Brain microvascular endothelial cell (primary cell): ENCODE measurements at places on chromosomes 1 and 21.

DNA sequence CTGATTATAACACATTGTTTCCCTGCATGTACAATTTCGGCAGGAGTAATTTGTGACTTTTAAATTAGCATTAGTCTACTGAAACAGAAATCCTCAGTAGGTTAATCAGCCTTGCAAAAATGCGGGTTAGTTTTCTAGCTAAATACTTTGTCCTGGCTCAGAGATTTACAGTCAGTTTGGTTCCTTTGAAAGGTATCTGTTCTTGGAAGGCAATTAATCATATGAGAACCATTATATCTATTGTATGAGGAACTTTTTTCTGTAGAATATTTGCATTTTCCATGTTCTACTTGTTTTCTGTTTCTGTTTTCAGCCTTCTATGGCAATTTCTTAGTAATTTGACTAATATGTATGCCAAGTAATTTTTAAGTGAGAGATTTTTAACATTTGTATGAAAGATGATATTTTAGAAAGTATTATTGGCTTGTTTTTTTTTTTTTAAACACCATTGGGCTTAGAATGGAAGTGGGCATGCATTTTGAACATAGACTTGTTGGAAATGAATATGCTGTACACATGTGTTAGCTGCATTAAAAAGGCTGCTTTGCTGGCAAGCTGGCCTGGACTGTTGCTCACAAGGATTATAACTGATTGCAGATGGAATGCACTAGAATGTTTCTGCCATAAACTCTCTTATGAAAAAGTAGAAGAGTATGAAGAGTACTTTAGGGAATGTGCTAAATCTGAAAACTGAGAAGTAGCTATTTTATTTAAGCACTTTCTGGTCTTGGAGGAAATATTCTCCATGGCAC lies 26.2 kb downstream of the KIF1B start:
- DNase-seq: no peak

GRCh38 chr1:206816390-206817287 lies 44.3 kb upstream of the IL10 start:
- DNase-seq: no peak

DNA sequence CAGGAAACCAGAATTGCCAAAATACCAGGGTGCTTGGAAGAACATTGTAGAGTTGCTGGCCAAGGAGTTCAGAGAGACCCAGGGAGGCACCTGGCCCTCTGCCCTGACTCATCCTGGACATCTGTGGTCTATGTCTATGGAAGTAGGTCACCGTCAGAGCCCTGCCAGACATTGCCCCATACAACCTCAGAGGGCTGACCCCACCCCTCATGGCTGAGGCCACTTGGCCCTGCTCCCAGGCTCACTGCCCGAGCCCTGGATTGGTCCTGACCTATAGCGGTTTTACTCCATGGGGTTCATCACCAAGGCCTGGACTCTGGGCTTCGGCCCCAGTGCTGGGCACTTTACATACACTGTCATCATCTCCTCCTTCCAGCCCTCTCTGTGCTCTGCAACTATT lies 233.1 kb downstream of the PTPRU start:
- no peak for DNase-seq

GRCh38 chr1:215567491-215568298 lies 591 bp downstream of the KCTD3 start:
- peak; percentile 31 for DNase-seq

- no peak for DNase-seq
These were observed 99.9 kb downstream of the XCL2 start for GRCh38 chr1:168443899-168444298.

GRCh38 chr1:197763769-197764168 lies 11.5 kb downstream of the DENND1B start:
- no peak for DNase-seq

DNA sequence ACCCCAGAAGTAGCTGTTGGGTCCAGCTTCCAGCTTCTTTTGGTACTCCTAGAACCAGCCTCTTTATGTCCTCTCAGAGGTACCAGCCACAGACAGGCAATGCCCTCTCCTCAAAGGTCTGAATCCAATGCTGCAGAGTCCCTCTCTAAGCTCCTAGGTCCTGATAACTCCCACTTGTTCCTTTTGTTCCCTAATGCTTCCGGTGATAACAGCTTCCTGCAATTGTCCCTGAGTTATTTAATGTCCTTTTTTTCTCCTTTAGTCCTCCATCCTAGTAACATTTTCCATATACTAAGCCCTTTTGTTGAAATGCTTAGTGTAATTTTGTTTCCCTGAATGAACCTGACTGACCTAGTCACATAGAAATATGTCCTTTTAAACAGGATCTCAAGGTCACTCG lies 201.7 kb upstream of the BEND5 start:
- no peak for DNase-seq

DNA sequence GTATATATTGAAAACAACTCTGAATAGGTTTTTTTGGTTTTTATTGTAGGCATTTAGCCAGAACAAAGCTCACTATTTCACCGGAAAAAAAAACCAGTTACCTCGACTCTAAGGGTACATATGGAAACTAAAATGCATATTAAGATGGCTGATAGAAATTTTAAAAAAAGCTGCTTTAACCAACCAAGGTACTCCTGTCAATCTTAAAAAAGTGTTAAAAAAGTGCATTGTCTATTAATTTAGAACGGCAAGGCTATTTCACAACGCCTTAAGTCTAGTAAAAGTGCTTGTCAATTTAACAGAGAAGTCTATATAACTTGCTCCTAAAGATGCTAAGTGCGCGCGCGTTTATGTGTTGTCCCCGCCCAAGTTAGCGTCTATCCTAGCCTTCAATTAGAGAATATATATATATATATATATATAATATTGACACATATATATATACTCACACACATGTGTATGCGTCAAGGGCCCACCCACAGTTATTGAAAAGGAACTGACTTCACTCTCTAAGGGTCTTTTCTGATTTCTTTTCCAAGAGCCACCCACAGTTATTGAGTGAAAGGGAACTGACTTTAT lies 934 bp downstream of the ASPM start:
- DNase-seq: no peak

DNA sequence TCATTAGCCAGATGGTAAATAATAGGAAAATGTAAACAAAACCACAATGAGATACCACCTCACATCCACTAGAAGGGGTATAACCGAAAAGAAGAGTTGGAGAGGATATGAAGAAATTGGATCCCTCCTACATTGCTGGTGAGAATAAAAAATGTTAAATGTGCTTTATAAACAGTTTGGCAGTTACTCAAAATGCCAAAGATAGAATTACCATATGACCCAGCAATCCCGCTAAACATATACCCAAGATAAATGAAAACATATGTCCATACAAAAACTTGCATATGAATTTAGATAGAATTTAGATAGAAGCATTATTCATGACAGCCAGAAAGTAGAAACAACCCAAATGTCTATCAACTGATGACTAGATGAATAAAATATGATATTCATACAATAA lies 4.4 kb upstream of the FMO2 start:
- no peak for DNase-seq

DNA sequence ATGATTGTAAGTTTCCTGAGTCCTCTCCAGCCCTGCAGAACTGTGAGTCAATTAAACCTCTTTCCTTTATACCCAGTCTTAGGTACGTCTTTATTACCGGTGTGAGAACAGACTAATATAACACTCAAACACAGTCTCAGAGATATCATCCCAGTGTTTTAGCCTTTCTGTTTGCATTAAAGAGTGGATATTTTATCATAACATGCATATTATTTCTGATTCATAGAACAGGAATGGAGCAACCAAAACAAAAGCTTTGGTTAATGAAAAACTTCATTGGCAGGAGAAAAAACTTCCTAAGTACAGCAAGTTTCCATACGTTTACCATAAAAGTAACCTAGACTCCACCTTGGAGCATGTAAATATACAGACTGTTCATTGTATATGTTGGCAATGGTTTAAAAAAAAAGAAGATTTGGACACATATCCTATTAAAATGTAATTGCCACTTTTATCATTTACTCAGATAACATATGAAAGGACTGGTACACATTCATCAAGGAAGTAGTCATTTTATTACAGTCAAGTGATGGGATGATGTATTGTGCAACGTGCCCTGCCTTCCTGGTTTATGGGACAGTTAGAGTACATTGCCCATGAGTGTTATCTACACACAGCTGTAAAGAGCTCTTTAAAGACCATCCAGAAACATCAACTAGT lies 144.8 kb downstream of the ETS2 start:
- peak; percentile 50 for DNase-seq

- no peak for DNase-seq
These were observed 3.1 kb upstream of the OR10J1 start for GRCh38 chr1:159436469-159436868.

DNA sequence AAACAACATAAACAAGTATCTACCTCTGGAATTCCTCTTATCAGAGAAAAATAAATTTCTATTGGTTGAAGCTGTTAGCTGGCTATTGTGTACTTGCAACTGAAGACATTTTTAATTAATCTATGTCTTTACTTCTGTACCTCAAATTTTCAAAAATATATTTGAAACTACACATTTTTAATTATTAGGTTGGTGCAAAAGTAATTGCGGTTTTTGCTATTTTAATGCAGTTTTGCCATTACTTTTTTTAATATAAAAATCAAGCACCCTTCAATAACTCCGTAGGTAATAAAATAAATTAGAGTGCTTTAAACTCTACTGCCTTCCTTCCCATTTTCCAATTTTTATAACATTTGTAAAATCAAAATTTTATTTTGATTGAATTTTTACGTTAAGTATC lies 262.1 kb upstream of the DUSP10 start:
- no peak for DNase-seq

- DNase-seq: peak; percentile 89
These were observed 137.2 kb downstream of the DHRS3 start for GRCh38 chr1:12480748-12481362.

- peak; percentile 55 for DNase-seq
These were observed 30.6 kb upstream of the DDAH1 start for GRCh38 chr1:85495556-85495955.

DNA sequence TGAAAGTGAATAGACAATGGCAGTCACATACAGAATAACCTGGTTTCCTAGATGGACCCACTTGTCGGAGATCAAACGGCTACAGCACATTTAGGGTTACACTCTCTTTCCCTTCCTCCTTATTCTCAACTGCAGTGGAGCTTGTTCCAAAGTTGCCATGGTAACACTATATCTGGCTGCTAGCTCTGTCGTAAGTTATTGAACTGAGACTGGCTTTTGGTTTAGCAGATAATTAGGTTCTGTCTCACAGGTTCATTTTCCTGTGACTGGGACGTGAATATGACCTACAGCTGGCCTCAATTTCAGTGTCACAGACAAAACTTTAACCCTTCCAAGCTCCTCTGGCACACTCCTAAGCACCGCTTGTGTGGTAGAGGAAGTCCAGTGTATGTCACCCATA lies 875.8 kb downstream of the USP25 start:
- DNase-seq: no peak

GRCh38 chr1:51946300-51946699 lies 44.2 kb downstream of the RAB3B start:
- DNase-seq: no peak

GRCh38 chr1:84339503-84339902 lies 38.0 kb downstream of the SAMD13 start:
- DNase-seq: peak; percentile 29

- no peak for DNase-seq
These were observed 3.7 kb upstream of the SEMA4A start for GRCh38 chr1:156149374-156150332.

- DNase-seq: no peak
These were observed 5.5 kb downstream of the DYNLT5 start for GRCh38 chr1:66757722-66758240.

DNA sequence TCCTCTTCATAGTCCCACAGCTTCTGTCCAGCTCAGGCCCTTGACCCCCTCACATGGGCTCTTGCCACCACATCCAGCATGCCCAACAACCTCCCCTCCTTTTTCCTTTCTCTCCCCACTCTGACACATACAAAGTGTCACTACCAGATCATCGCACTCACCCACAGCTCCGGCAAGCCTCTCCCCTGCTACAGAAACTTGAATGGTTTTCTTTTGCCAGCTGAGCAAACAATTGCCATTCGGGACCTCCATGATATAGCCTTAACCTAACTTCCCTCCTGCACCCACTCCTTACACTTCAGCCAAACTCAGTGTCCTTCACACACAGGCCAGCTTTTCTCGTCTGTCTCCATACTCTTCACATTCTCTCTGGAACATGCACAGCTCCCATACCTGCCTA lies 43.3 kb downstream of the MAB21L3 start:
- no peak for DNase-seq

DNA sequence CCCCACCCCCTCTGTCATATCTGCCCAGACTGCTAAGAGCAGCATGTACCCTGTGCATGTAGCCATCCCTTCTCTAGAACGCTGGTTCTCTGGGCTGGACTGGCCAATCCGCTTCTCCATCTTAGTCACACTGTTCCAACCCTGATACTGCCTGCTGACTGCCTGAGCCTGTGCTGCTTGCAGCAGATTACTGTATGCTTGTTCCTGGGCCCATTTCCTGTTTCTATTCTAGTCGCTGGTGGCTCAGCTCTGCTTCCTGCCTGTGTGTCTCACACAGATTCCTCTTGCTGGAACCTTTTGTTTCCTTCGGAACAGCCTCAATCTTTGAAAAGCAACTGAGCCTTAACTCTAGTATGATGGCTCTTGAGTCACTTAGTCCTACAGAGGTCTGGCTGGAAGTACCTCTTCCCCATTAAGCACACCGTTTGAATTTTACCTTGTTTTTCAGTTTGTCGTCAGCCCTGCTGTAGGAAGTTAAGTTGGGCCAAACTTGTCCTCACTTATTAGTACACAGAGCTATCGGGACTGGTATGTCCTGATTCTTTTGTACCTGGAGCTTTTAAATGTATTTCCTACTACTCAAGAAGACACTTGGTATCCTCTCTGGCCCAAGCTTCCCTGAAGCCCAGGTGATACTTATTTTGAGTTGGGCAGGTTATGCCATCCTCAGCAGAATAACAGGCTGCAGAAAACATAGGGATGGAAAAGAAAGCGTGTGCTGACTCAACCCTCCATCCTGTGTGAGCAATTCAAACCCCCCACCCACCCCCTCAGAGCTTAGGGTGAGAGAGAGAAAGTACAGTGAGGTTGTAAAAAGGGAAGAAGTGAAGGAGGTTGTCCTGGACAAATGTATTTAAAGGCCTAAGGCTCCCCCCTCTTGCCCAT lies 43.4 kb upstream of the PIGV start:
- DNase-seq: peak; percentile 96

DNA sequence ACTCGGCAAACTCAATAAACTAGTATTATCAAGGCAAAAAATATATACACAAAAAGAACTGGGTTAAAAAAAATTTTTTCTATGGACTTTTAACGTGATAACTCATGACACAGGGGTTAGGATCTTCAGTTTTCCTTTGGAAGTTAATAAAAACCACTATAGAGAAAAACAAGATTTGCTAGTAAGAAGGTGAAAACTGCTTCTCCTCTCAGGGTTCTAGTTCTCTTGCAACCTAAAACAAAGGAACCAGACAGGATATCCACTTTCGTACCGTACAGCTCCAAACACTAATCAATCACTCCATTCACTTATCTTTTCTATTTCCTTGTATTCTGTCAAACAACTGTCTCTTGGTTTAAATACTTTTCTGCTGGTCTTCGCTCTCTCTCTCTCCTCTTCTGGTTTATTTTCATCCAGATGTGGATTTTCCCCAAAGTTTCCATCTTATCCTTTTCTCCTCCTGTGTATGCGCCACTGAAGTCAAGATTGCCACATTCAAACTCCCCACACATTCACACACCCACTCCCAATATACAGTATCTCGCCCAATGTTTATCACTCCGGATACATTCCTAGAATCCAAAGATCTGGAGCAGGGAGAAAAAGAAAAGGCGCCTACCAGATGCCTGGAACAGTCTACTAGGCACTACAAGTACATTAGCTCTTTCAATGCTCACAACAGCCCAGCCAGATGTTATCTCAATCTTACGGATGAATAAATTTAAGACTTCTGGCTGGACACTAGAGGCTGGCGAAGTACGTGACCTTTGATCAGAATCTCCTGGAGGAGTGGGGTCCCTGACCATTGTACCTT lies 775 bp upstream of the PRPF38B start:
- DNase-seq: no peak
